Endothelial cell (in vitro differentiated cells): ENCODE measurements at places on chromosomes 4 and X.

DNA sequence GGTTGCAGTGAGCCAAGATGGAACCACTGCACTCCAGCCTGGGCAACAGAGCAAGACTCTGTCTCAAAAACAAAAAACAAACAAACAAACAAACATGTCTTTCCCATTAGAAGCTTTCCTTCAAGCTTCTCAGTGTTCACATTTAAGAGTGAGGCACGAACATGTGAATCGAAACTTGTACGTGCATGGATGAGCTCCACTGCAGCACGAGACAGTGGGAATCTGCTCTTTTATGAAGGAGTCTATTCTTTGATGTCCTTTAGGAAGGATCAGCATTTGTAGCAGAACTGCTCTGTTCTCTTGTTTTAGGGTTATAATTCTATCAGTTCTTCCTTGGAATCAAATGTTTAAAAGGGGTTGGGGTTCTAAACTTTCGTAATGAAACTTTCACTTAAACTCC is 23.4 kb upstream of the ZNF518B start:
- no peak for DNase-seq

DNA sequence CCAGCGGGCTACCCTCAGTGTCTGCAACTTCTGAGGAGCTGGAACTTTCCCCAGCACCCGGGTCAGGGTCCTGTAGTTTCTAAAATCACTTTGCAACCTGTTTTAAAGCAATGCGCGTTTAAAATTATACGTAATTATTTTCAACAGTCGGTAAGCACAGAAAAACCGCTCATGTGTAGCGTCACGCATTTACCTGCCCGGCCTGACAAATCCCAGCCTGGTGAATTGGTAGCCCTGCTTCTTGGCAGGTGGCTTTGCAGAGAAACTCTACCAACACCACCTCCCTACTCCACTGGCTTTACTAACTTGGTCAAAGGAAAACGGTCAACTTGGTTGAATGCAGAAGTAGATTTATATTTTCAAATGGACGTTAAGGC is 640 bp downstream of the BANK1 start:
- no peak for DNase-seq

DNA sequence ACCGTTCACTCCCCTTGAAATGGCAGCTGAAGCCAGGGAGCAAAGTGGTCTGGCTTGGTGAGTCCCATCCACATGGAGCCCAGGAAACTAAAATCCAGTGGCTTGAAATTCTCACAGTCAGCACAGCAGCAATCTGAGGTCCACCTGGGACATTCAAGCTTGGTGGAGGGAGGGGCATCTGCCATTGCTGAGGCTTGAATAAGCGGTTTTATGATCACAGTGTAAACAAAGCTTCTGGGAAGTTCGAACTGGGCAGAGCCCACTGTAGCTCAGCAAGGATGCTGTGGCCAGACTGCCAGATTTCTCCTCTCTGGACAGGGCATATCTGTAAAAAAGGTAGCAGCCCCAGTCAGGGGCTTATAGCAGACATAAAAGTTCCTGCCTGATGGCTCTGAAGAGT is 15.5 kb upstream of the FAAH2 start:
- no peak for DNase-seq

- DNase-seq, result no peak
Observed at GRCh38 chr4:100555611-100556337, 38.0 kb upstream of the EMCN start.

- DNase-seq, result no peak
Observed at GRCh38 chr4:71944956-71945355, 86.8 kb upstream of the NPFFR2 start.
